NK-92 treated with Interleukin-12 subunit alpha and Interleukin-12 subunit beta, amount 100 ng/mL, for 24 hours (cell line): ENCODE measurements at places on chromosomes 13 and 19.

DNA sequence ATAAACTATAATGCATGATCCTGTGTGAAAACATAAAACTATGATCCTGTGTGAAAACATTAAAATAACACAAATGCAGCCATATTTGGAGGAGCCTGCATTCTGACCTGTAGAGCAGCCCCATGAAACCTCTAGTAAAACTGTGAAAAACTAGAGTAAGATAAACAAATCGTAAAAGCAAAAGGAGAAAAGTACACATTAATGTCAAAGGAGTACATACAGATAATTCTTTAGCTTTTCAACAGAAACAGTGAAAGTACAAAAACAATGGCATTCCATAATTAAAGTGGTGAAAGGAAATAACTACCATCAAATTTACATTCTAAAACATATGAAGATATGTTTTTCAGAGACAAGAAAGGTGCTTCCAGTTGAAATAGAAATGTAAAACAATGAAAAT is 1267.2 kb downstream of the SLITRK1 start:
- DNase-seq, result no peak

GRCh38 chr19:19559931-19560330 is 21.9 kb downstream of the CILP2 start:
- DNase-seq, result no peak

DNA sequence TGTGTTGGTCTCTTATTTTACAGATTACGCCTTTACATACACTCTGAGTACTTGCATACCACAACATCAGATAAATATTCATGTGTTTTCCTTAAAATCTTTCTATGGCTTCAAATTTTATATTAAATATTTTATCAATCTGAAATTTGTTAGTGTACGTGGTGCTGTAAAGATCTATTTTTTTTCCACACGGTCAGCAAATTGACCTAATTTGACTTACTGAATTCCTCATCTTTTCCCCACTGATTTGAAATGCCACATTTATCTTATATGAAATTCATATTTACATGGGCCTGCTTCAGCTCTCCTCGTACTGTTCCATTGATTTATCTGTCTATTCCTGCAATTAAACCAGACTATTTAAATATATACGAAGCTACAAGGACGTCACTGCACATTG is 433.8 kb upstream of the ZNF507 start:
- no peak for DNase-seq

DNA sequence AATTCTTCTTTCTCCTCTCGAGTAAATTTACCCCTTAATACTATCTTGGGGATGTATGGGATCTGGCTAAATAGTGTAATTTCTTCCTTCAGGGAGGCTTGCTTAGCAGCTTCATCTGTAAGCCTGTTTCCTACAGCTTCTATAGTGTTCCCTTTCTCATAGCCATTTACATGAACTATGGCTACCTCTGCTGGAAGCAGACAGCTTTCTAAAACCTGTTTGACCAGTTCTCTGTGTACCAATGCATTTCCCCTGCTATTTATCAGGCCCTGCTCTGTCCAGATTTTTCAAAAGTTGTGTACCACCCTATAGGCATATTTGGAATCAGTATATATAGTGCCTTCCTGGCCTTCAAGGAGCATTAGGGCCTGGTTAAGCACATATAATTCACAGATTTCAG is 113.6 kb upstream of the PCDH9 start:
- DNase-seq, result no peak

DNA sequence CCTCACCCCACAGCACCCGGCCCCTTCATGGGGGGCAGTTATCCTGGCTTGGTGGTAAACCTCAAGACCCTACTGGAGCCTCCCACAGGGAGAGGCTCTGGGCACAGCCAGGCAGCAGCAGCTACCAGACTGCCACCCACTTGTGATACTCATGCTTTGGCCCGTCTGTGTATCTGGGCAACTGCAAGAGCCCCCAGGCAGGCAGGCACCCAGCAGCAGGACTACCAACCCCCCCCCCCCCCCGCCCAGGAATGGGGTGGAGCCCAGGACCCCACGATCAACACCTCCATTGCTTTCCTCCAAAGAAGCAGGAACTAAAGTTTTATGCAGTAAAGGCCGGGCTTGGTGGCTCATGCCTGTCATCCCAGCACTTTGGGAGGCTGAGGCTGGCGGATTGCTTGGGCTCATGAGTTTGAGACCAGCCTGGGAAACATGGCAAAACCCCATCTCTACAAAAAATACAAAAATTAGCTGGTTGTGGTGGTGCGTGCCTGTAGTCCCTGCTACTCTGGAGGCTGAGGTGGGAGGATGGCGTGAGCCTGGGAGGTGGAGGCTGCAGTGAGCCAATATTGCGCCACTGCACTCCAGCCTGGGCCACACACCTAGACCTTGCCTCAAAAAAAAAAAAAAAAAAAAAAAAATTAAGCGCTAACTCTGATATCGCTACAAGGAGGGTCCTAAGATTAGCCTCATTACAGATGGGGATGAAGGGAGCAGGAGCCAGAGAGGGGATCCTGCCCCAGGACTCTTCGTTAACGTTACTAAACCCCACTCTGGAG is 1.1 kb upstream of the LYL1 start:
- DNase-seq, result no peak

DNA sequence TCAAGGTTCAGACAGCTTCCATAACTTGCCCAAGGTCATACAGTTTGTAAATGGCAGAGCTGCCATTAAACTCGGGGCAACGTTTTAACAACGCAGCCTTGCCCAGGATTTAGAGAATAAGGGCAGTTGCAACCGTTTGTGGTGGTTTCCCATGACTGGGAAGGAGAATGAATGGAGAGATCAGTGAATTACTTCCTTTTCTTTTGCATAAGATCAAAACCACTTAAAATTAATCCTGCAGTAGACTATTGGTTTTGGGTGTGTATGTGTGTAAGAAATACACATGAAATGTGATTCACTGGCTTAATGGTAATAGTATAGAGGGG is 179.1 kb upstream of the MIR17HG start:
- no peak for DNase-seq

GRCh38 chr13:37295573-37295972 is 190.1 kb upstream of the CSNK1A1L start:
- DNase-seq, result no peak

- no peak for DNase-seq
These were observed 1.2 kb upstream of the NUMBL start for GRCh38 chr19:40691421-40692211.
